ENCODE measurements at places on chromosomes 16 and 17.

GRCh38 chr16:23999663-24000062, 163.9 kb downstream of the PRKCB start:
- no peak for DNase-seq

GRCh38 chr17:61414141-61414935, 14.7 kb downstream of the TBX2 start:
- peak; percentile 85 for DNase-seq

- DNase-seq, result peak; percentile 94
These were observed 14.6 kb upstream of the PITPNA start for GRCh38 chr17:1577182-1577581.

- DNase-seq, result peak; percentile 92
These were observed 169.9 kb upstream of the MAF start for GRCh38 chr16:79770244-79771064.

DNA sequence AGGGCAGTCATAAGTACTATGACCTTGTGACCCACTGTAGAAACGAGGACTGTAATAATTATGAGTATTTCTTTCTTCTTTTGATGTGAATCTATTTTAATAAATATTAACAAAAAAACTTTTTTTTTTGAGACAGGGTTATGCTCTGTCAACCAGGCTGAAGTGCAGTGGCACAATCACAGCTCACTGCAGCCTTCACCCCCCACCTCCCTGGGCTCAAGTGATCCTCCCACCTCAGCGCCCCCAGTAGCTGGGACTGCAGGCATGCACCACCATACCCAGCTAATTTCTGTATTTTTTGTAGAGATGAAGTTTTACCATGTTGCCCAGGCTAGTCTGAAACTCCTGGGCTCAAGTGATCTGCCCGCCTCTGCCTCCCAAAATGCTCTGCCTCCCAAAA, 32.6 kb downstream of the SCPEP1 start:
- no peak for DNase-seq

GRCh38 chr17:74237321-74237720, 23.9 kb downstream of the TTYH2 start:
- no peak for DNase-seq

DNA sequence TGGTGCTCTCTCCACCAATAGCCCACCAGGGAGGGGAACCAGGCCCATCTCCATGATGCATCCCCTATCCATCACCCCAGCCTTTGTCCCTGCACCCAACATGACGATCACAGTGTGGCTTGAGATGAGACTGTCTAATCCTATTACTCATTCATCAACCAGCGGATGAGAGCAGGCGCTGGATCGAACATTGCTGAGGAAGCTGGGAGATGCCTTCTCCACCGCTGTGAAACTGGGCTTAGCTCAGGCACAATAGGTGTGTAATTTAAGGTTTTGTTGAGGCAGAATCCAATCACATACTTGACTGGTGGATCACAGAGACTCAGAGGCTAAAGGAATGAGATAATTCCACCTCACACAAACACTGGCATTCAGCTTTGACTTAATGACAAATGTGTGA, 64.6 kb upstream of the IRX3 start:
- no peak for DNase-seq

DNA sequence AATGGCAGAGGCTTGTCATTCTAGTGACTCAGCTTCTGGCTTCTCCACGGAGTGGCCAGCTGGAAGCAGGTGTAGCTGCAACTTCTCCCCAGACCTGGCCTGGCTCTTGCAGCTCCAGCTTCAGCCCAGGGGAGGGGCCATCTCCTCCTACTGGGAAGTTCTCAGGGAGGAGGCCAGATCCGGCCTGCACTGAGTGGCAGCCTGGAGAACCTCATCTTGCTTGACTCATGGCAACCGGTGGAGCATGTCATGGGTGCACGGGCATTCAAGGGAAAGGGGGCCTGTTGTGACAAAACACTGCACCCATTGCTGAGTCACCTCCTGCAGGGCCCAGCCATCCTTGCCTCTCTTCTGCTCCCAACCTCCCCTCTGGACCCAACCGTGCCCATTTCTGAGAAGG, 273.9 kb upstream of the MAF start:
- DNase-seq, result no peak

GRCh38 chr17:75341784-75342486, 52.7 kb upstream of the SLC25A19 start:
- no peak for DNase-seq

DNA sequence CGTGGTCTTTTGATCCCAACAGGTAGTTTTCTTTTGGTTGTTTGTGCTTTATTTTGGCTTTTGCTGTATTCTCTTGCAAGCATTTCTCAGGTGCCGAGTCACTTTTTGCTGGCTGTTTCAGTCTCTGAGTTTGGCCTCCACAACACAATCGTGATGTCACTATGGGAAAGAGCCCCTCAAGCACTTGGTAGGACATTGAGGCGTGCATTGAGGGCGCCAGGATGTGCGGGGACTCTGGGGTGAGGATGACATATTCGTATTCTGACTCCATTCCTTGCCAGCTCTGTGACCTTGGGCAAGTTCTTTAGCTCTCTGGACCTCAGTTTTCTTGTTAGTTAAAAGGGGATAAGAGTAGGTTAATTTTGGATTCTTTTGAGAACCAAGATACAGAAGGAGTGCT, 13.0 kb downstream of the KSR1 start:
- DNase-seq, result no peak

GRCh38 chr16:16018705-16019104, 69.3 kb downstream of the ABCC1 start:
- no peak for DNase-seq

DNA sequence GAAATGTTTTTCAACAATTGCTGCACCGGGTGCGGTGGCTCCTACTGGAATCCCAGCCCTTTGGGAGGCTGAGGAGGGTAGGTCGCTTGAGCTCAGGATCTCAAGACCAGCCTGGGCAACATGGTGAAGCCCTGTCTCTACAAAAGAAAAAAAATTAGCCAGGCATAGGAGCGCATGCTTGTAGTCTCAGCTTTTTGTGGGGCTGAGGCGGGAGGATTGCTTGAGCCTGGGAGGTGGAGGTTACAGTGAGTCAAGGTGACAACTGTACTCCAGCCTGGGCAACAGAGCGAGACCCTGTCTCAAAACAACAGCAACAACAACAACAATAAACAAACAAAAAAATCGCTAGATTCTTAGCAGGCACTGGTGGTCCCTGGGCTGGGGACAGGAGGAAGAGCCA, 28.5 kb downstream of the IL21R start:
- DNase-seq, result peak; percentile 40

- no peak for DNase-seq
These were observed 91.2 kb downstream of the GNAO1 start for GRCh38 chr16:56282451-56282850.

DNA sequence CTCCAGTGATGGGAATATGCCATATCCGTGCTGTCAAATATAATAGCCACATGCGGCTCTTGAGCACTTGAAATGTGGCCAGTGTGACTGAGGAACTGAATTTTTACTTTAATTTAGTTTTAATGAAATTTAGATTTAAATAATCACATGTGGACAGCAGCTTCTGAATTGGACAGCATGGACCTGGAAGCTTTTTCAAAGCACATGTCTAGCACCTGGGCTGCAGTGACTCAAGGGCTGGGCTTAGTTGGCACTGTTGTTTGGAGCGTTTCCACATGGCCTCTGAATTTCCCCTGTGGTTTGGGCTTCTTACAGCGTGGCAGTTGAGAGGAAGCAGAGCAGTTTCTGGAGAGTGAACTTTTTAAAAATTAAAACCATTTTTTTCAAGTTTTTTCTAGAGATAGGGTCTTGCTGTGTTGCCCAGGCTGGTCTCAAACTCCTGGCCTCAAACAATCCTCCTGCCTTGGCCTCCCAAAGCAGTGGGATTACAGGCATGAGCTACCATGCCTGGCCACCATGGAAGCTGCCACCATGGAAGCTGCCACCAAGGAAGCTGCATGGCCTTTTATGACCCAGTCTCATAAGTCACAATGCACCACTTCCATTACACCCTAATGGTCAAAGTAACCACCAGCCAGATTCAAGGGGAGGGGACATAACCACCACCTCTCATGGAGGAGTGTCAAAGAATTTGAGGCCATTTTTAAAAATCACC, 6.7 kb upstream of the TOB1 start:
- no peak for DNase-seq

GRCh38 chr16:80899809-80900592, 95.6 kb upstream of the CDYL2 start:
- DNase-seq, result no peak

DNA sequence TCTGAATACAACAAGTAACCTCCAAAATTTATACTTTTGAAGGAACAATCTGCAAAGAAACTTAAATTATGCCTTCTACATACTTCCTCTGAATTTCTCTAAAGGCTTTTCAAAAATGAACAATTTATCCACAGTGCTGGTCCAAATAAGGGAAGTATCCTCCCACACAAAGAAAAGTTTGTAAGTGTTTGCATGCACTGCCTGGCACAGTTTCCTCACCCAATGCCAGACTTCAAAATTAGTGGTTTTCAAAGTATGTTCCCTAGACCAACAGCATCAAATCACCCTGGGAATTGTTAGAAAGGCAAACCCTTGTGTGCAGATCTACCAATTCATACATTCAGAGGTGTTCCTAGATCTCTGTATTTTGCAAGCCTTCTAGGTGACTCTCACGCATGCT, 82.5 kb downstream of the PCTP start:
- no peak for DNase-seq
